ENCODE measurements at places on chromosomes 16 and 17. TPM values are rescaled to one million over a fixed set of nuclear protein-coding genes. Genes with fewer than 3 reads are reported as not detected.
A peak's percentile ranks its signal among the peaks of the same experiment; 100 is the strongest.

GRCh38 chr16:64361753-64362152, 760.1 kb downstream of the CDH11 start:
- H3K4me3 ChIP-seq = no peak overlapping the region
- H3K27me3 ChIP-seq = no peaks in the 10 kb centered on the region
- no peak overlapping the region for H3K27ac ChIP-seq
- DNase-seq = no peak

The TAF1C gene
- total RNA-seq = 70.8 TPM

The LPO gene
- not detected for total RNA-seq

- DNase-seq = no peak
- no peak overlapping the region for H3K4me3 ChIP-seq
- H3K4me1 ChIP-seq = no peaks in the 10 kb centered on the region
- H3K36me3 ChIP-seq = no peaks in the 10 kb centered on the region
- peaks cover 25% of the 10 kb centered on the region for H3K27me3 ChIP-seq
Measured at GRCh38 chr16:21053590-21053989, 97.1 kb downstream of the DNAH3 start.

The KRTAP1-5 gene
- not detected for total RNA-seq

The LLGL2 gene
- total RNA-seq = 36.9 TPM

The CTU2 gene
- 25.7 TPM for total RNA-seq

DNA sequence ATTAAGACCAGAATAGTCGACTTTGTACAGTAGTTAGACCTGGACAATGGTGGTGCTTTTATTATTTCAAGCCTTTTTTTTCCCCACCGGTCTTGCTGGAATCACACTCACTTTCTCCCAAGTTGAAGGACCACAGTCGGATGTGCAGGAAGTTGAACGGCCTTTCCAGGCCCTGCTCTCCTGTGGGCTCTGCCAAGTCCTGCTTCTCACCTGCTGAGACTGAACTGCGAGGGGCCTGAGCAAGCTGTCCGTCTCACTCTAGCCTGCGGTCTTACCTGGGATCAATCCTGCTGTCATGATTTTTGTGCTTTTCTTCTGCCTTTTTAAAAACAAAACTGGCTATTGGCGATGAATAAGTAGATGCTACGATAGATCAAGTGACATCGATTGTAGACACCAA, 1.3 kb downstream of the TLCD3A start:
- no peak for DNase-seq
- peak overlapping the region; percentile 72 for H3K27ac ChIP-seq

DNA sequence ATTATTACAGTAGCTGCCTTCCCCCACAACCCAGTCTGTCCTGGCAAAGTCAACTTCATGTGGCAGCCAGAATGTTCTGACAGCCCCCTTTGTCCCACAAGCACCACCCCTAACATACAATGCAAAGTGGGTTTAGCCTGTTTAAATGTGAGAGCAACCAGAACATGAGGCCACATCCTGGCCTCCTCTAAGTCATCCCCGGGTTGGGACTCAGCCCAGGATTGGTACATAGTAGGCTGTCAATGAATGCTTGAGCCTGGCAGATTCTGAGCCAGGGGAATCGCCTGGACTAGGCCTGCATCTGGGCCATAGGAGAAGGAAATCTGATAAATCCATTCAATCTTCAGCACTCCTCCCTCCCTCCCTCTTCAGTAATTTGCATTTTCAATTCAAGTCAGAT, 4.3 kb upstream of the ITGA3 start:
- H3K4me3 ChIP-seq = peak overlapping the region; percentile 54
- H3K36me3 ChIP-seq = no peaks in the 10 kb centered on the region
- no peak for DNase-seq
- peaks cover 4% of the 10 kb centered on the region for H3K27me3 ChIP-seq

GRCh38 chr17:2253768-2254406, 49.7 kb downstream of the SMG6 start:
- peaks cover 60% of the 10 kb centered on the region for H3K4me1 ChIP-seq
- peak overlapping the region; percentile 67 for H3K4me3 ChIP-seq
- no peak for DNase-seq
- no peaks in the 10 kb centered on the region for H3K27me3 ChIP-seq
- peaks cover 57% of the 10 kb centered on the region for H3K36me3 ChIP-seq
- H3K27ac ChIP-seq = peak overlapping the region; percentile 92

The TOB1 gene
- total RNA-seq = 56.6 TPM

DNA sequence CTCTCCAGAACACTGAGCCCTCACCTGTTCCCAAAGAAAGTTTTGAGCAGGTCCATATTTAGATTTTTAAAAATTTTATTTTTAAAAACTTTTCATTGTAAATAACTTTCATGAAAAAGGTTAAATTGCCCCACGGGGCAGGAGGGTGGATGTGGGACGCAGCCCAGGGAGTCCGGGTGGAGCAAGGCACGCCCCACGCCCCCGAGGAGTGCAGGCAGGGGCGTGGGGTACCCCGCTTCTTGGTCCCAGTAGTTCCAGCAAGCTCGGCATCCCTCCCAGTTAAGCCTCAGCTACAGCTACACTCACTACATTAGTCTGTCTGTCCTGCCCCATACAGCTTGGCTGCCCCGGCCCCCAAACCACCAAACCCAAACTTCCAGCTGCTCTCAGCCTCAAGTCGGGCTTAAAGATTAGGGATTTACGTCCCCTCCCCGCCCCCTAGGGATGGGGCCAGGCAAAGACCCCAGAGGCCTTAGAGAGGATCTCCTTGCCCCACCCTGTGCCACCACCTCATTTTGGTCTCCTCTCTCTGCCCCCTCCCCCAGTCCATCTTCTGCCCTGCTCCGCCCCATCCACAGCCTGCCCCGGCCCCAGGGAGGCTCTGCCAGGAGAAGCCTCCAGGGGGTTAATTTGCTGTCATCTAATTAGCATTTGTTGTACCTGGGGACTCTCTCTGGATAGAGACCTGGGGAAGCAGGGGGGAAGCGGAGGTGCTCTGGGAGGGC, 4.6 kb downstream of the FOXJ1 start:
- DNase-seq = no peak
- no peak overlapping the region for H3K4me3 ChIP-seq
- H3K27ac ChIP-seq = peak overlapping the region; percentile 48
- H3K4me1 ChIP-seq = peaks cover 25% of the 10 kb centered on the region

- peaks cover 32% of the 10 kb centered on the region for H3K27me3 ChIP-seq
- no peak overlapping the region for H3K4me3 ChIP-seq
- H3K4me1 ChIP-seq = peaks cover 5% of the 10 kb centered on the region
Measured at GRCh38 chr17:76536511-76537287, 810 bp downstream of the CYGB start.

DNA sequence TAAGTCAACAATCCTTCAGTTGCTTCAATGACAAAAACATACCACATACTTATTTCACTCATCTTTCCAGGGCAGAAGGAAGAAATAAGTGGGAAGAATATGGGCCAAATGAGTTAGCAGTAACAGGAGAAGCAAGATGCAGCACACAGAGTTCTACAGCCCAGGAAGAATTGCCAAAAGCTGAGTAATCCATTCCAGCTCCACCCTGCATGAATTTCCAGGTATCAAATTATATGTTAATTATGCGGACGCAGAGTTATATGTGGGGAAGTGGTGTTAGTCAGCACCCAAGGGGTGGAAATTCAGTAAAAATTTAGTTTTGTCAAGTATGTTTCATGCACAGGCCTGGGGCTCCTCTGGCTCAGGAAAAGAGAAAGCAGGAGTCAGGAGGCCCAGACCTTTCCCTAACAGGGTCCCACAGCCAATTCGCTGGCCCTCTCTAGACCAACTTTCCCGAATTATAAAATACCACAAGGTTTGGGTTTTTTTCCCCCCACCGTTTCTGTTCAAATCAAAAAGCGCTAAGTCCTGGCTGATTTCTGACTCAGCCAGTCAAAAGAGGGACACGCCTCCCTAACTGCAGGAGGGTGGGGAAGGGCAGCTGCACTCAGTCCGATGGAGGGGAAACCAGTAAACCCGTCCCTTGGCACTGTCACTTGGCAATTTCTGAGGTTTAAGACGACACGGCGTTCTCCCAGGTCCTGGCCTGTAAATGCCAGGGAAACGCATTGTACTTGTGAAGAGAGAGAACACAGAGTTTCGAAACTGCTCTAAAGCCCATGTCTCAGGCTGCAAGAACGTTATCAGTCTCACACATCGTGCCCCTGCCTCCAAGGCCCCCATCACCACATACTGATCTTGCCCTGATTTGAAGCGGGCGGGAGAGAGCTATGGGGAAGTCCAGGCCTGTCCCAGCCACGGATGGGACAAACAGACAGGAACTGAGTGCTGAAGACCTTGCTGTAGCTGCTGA, 58.1 kb downstream of the ZFHX3 start:
- H3K27me3 ChIP-seq = peaks cover 5% of the 10 kb centered on the region
- H3K4me3 ChIP-seq = no peak overlapping the region
- H3K27ac ChIP-seq = no peak overlapping the region
- no peak for DNase-seq
- no peaks in the 10 kb centered on the region for H3K36me3 ChIP-seq

The CSF3 gene
- not detected for total RNA-seq

- no peak for DNase-seq
- H3K4me1 ChIP-seq = peaks cover 3% of the 10 kb centered on the region
- peaks cover 7% of the 10 kb centered on the region for H3K27me3 ChIP-seq
- no peak overlapping the region for H3K4me3 ChIP-seq
- H3K36me3 ChIP-seq = peaks cover 4% of the 10 kb centered on the region
Measured at GRCh38 chr17:78374189-78374588, 4.3 kb upstream of the PGS1 start.

- peak overlapping the region; percentile 94 for H3K4me3 ChIP-seq
- peaks cover 32% of the 10 kb centered on the region for H3K4me1 ChIP-seq
- no peaks in the 10 kb centered on the region for H3K27me3 ChIP-seq
- peaks cover 5% of the 10 kb centered on the region for H3K36me3 ChIP-seq
Measured at GRCh38 chr17:35588196-35588920, 1.2 kb downstream of the AP2B1 start.

The SALL1 gene
- not detected for total RNA-seq

DNA sequence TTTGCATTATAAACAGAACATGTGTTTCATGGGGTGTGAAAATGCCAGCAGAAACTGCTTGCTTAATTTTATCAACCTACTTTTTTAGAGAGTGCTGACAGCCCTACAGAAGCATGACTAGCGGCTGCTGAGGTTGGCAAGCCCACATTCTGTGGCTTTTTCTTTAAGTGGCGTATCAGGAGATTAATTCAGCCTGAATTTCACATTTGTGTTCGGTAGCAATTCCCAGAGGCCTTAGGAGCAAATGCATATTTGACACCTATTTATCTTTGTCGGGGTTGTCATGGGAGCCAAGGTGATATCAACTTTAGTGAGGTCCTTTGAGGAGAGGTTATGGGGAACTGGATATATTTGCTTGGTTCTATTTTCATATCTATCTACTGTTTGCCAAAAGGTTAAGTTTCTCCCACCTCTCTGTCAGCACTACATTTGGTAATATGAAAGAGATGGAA, 140.9 kb downstream of the KCNJ2 start:
- no peaks in the 10 kb centered on the region for H3K36me3 ChIP-seq
- no peak overlapping the region for H3K27ac ChIP-seq
- DNase-seq = no peak
- no peaks in the 10 kb centered on the region for H3K4me1 ChIP-seq

The FGF11 gene
- 25.4 TPM for total RNA-seq

DNA sequence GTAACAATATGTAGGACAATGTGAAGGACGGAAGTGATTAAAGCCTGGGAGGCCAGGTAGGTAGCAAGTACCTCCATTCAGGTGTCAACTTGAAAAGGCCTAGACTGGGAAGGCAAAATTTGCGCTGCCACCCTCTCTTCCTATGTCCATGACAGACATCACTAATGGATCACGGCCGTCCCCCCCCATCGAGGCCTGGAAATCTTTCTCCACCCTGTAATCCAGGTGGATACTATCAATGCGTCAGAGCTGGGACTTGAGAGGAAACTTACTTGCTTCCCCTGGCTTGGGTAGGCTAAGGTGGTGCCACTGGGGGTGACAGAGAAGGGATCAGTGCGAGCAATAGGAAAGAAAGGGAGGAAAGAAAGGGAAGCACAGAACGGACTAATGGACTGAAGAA, 156.1 kb downstream of the SALL1 start:
- no peaks in the 10 kb centered on the region for H3K36me3 ChIP-seq
- H3K27ac ChIP-seq = no peak overlapping the region
- no peaks in the 10 kb centered on the region for H3K4me1 ChIP-seq
- H3K4me3 ChIP-seq = no peak overlapping the region

GRCh38 chr17:32141258-32141657, 1.0 kb upstream of the RHOT1 start:
- H3K36me3 ChIP-seq = peaks cover 3% of the 10 kb centered on the region
- no peak for DNase-seq
- H3K4me1 ChIP-seq = peaks cover 33% of the 10 kb centered on the region
- H3K27ac ChIP-seq = peak overlapping the region; percentile 74
- no peaks in the 10 kb centered on the region for H3K27me3 ChIP-seq
- H3K4me3 ChIP-seq = peak overlapping the region; percentile 79

DNA sequence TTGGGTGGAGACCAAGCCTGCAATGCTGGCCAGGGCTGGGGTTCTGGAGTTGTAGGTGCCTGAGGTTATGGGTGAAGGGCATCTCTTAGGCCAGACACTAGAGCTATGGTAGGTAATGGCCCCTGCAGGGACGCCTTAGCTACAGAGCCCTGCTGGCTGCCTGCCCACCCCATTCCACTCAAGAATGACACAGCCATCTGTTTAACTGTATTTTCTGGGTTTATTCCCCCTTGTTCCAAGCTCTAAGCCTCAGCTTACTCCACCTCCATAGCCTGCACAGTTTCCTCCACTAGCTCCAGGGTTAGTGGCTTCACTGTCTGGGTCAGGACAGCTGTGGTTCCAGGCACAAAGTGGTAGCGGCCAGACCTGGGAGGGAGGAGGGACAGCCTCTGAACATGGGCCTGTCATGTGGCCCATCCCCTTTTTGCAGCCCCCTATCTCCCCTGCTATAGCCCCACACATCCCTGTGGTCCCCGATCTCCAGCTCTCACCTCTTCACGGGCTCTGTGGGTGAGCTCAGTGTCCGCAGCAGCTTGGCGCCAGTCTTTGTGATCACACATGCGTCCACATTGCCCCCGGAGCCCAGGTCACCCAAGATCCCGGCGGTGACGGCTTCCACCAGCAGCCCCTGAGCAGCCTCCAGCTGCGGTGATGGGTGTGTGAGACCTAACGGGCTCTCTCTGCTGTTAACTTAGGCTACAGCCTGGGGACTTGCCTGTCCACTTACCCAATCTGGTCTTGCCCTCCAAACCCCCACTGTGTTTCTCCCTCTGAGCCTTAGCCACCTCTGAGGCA, 2.1 kb downstream of the PSMB10 start:
- peaks cover 20% of the 10 kb centered on the region for H3K4me1 ChIP-seq
- H3K36me3 ChIP-seq = peaks cover 21% of the 10 kb centered on the region
- peak overlapping the region; percentile 99 for H3K4me3 ChIP-seq
- H3K27ac ChIP-seq = peak overlapping the region; percentile 96
- DNase-seq = no peak
- H3K27me3 ChIP-seq = no peaks in the 10 kb centered on the region

The OTOP3 gene
- total RNA-seq = not detected

The GCGR gene
- not detected for total RNA-seq

The CCL23 gene
- total RNA-seq = not detected

GRCh38 chr16:793414-793813, 5.0 kb downstream of the CHTF18 start:
- peaks cover 3% of the 10 kb centered on the region for H3K27me3 ChIP-seq
- peaks cover 15% of the 10 kb centered on the region for H3K36me3 ChIP-seq
- H3K4me1 ChIP-seq = peaks cover 6% of the 10 kb centered on the region
- DNase-seq = no peak
- H3K27ac ChIP-seq = no peak overlapping the region

GRCh38 chr16:31703526-31704128, 170.0 kb upstream of the ZNF267 start:
- H3K27ac ChIP-seq = no peak overlapping the region
- peaks cover 28% of the 10 kb centered on the region for H3K4me1 ChIP-seq
- no peak for DNase-seq
- no peaks in the 10 kb centered on the region for H3K27me3 ChIP-seq

GRCh38 chr16:22677024-22677830, 136.7 kb upstream of the HS3ST2 start:
- H3K27me3 ChIP-seq = peaks cover 4% of the 10 kb centered on the region
- no peak overlapping the region for H3K4me3 ChIP-seq
- no peaks in the 10 kb centered on the region for H3K4me1 ChIP-seq
- H3K36me3 ChIP-seq = no peaks in the 10 kb centered on the region

Data from activated naive CD8-positive, alpha-beta T cell treated with anti-CD3 and anti-CD28 coated beads, Interleukin-2, amount 10 ng/mL, durations not matched to agents 7 days and 5 days (primary cell).